ENCODE measurements at places on chromosomes 12 and 14.

- DNase-seq = no peak
These were observed 56.6 kb downstream of the ZFYVE21 start for GRCh38 chr14:103772078-103772712.

DNA sequence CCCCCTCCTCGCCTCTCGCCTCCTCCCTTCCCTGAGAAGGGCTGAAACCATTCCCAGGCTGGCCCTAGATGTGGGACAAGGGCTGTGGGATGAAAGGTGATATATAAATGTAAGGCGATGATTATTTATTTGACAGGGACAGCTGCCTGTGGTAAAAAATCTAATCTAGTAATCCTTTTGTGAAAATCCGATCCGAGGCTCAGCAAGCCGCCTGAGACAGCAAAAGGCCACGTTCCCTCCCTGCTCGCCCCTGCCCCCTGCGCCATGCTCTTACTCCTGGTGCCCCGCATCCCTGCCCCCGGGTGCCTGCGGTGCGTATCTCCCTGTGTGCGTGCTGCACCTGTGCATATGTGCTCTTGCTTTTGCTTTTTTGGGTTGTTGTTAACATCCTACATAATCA lies 65.2 kb downstream of the TSPAN9 start:
- DNase-seq = no peak

- DNase-seq = no peak
These were observed 5.0 kb downstream of the TIGAR start for GRCh38 chr12:4325966-4326365.

DNA sequence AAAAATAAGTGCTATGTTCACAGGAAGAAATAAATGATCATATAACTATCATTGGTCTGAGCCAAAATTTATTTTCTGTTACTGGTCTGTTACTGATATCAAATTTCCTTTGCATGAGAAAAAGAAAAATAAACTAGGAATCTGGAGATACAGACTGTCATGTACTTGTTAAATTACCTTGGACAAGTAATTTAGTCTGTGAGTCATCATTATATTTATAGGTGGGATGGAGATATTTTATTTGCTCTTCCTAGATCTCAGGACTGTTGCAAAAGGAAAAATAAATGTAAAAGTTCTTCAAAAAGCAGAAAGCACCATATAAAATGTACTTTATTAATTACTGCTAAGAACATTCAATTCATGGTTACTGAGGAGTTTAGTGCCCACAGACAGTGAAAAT lies 174.4 kb downstream of the PTPRO start:
- no peak for DNase-seq

DNA sequence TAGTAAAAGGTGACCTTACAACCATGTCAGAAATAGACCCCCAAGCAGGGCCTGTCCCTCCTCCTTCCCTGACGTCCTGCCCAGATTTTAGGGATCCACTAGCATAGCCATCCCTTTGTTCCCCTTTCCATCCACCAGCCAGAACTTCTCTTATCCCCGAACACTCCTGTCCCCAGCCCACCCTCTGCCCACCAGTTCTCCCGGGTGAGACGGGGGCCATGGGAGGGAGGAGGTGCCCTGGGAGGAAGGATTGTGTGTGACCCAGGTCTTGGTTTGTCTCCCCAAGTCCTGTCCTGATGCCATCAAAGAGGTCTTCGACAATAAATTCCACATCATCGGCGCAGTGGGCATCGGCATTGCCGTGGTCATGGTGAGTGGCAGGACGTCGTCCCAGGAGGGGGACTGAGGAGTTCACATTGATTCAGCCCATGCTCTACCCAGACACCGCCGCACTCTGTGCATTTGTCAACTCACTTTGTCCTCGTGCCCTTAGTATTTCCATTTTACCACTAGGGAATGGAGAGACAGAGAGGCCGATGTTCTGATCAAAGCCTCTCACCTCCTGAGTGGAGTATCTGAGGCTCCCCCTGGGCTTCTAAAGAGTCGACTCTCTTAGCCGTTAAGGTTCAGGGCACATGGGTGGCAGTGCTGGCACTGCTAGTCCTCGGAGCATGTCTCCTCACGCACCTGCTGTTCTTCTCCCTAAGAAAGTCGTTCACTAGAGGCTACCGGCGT lies 35.9 kb downstream of the CD9 start:
- no peak for DNase-seq
